Stimulated activated CD4-positive, alpha-beta T cell treated with anti-CD3 and anti-CD28 coated beads, Interleukin-12 subunit alpha, Interleukin-12 subunit beta, amount 100 ng/mL, for 4 hours (primary cell): ENCODE measurements at places on chromosomes 11 and 22.

GRCh38 chr11:19844012-19844411 is 131.4 kb downstream of the NAV2 start:
- no peak for DNase-seq

GRCh38 chr11:83158357-83158786 is 1.4 kb downstream of the PCF11 start:
- DNase-seq, result no peak

GRCh38 chr11:57727185-57727584 is 14.1 kb upstream of the SELENOH start:
- DNase-seq, result no peak

DNA sequence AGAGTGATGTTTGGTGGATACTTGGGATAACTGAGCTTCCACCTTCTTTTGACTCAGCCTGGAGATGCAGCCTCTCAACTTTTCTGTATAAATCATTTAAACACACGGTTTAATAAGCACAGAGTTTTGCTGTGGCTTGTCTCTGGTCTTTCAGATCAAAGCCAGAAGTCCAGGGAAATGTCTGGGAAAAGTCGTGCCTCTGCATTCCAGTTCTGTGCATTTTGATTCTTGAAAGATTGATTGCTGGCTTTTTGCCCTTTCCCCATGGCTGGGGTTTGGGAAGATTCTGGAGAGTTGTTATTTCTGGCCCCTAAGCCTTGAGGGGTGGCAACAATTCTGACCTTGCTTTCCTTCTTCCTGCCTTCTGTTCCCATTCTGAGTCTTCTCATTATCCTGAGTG is 154.1 kb downstream of the COMMD9 start:
- no peak for DNase-seq

GRCh38 chr22:44550711-44551491 is 52.9 kb upstream of the RTL6 start:
- DNase-seq, result no peak

DNA sequence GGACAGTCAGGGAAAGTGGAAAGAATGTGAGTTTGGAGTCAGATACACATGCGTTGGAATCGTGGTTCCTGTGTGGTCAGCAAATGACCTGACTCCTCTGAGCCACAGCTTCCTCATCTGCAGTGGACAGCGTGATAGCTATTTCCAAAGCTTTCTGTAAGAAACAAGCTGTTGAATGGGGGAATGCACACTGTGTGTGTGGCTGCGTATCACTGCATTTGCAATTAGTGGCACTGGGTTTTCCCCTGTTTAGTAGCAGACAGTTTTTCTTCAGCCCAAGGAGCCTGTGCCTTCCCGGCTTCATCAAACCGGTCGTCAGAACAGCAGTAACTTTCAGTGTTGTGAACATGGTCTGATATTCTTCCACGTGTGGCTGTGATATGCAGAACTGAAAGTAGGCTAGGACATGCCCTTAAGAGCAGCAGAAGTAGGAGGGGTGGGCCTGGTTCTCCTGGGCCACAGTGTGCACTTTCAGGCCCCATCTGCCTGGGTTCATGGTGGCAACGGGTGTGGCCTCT is 121.5 kb downstream of the RRAS2 start:
- DNase-seq, result no peak

DNA sequence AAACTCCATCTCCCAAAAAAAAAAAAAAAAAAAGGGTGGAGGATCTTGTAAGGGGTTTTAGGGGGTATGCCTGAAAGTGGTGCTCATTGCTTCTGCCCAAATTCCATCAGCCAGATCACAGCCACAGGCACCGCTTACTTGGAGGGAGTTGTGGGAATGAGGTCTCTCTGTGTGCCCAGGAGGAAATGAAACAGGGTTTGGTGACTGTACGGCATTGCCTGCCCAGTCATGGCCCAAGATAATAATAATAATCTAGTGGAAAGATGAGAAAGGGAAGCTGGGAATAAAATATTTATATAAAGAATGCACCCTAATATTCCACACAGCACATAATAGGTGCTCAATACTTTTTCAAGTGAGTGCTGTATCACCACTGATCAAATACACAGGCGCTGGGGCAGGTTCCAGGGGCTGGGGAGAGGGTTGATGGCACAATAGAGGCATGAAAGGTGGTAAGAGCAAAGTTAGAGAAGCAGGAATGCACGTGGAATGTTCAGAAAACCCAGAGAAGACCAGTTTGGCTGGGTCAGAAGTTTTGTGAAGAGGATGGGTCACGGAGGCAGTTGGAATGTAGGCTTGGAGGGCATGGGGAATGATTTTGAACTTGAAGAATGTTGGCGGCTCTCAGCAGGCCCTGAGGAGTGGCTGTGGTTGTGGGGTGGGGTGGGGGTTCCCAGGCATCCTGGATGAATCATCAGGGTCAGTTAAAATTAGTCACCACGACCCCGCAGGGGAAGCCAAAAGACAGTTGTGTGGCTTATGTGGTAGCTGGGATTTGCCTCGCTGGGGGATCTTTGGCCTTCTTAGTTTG is 12.5 kb upstream of the MB start:
- peak; percentile 21 for DNase-seq

- DNase-seq, result no peak
Measured at GRCh38 chr11:117634756-117635603, 162.0 kb downstream of the DSCAML1 start.

GRCh38 chr11:68970921-68971636 is 9.7 kb downstream of the MRGPRD start:
- DNase-seq, result no peak

DNA sequence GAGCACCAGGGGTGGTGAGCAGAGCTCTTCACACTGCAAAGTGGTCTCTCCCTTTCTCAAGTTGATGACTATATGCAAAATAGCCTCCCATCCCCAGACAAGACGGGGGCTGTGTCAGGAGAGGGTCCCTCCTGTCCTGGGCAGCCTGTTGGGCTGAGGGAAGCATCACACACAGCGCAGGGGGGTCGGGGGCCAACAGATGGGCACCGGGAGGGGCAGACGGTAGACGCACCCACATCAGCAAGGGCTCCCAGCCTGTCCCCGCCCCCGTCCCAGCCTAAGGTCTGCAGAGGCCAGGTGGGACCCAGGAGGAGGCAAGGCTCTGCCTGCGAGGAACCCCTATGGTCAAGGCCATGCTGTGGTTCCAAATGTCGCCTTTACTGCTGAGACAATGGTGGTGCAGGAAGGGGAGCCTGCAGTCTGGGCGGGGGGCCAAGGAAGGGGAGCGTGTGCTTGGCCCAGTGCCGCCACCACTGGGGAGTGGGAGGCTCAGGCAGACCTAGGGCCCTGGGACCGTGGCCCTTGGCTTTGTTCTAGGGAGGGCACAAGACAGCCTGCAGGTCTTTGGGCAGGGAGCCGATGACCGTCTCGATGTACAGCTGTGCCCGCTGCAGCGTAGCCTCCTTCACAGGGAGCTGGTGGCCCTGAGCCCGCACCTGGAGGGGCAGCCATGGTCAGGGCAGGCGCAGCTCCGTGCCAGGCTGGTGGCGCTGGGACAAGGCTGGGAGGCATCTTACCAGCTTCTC is 4.3 kb upstream of the PLXNB2 start:
- DNase-seq, result no peak

DNA sequence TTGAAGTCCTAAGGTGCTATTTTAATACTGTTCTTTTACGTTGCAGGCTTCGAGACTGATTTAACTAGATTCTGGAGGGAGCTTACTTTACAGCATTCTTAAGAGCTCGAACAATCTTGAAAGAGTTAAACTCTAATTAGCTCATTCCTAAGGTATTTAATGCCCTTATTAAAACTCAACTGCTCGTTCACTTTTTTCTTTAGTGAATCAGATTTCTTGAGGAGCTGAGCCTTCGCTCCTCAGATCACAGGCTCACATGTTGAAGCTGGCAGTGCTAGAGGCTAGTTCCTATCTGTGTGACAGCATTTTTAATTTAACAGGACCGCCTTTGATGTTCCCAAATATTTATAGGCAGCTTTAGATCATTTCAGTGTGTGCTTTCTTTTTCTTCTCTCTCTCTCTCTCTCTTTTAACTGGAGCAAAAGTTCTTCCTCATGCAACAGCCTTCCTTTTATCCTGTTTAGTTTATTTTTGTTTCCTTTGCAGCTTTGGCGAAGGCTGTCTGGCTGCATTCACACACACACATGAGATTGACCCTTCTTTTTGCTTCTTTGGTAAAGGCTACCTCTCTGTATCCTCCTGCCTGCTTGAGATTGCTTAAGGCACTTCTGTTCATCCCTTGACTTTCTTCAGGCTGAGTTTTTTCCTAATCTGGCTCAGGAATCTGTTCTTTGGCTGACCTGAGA is 21.0 kb downstream of the ZNRF3 start:
- DNase-seq, result no peak

- no peak for DNase-seq
Measured at GRCh38 chr11:29989174-29989970, 27.5 kb downstream of the KCNA4 start.
